ENCODE measurements at places on chromosomes 5 and 9.

GRCh38 chr9:134622896-134623257 lies 18.7 kb upstream of the COL5A1 start:
- DNase-seq = no peak

GRCh38 chr9:94631599-94631998 lies 7.7 kb downstream of the FBP1 start:
- DNase-seq = no peak

DNA sequence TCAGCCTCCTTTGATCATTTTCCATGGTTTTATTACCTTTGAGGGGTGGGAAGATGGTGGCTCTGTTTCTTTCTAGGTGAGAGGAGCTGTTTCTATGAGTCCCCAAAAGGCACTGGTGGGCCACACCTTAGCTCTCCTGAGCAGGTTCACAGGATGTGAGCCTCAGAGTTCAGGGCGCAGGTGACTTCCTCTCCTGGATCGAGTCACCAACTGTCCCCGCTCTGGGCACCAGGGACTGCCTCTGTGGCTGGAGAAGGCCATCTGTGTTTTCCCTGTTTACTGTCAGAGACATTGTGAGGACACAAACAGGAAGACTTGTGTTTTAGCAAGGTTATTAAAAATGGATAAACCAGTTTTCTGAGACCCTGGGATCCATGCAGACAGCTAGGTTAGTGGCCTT lies 68.5 kb downstream of the IL31RA start:
- no peak for DNase-seq

- no peak for DNase-seq
Observed at GRCh38 chr5:170655920-170656319, 127.6 kb upstream of the GABRP start.

- no peak for DNase-seq
Observed at GRCh38 chr5:132204371-132205135, 23.1 kb downstream of the P4HA2 start.

GRCh38 chr5:123203105-123203800 lies 114.2 kb downstream of the PRDM6 start:
- no peak for DNase-seq

DNA sequence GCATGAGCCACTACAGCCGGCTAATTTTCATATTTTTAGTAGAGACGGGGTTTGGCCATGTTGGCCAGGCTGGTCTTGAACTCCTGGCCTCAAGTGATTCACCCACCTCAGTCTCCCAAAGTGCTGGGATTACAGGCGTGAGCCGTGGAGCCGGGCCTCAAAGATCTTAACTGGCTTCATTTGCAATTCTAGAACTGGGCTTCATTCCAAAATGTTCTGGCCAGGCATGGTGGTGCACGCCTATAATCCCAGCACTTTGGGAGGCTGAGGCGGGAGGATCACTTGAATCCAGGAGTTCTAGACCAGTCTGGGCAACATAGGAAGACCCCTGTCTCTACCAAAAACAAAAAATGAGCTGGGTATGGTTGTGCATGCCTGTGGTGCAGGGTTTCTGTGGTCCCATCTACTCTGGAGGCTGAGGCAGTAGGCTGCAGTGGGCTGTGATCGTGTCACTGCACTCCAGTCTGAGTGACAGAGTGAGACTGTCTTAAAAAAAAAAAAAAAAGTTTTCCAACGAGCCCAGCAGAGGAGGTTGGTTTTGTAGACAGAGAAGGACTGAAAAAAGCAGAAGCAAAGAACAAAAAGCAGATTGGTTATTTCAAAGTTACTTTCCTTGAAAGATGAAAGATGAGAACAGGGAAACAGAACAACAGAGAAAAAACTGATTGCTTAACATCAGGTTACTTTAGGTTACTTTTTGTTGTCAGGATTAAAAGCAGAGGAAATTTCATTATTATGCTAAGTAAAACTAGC lies 78.2 kb downstream of the ANKRD55 start:
- DNase-seq = no peak

DNA sequence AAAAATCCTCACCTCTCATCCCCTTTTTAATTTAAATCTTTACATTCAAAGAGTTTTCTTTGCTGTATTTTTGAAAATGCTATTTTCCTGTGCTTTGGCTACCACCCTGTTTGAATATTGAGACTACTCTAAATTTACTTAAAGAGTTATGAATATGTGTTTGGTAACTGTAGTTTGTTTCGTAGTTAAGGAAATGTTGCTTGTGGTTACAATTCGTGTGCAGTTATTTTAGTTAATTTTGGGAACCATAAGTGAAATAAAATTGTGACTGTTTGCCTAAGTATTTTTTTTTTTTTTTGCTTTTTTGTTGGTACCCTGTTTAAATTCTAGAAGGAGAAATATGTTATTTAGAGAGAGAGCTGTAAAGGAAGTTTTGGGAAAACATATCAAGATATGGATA lies 78.7 kb downstream of the XRCC4 start:
- DNase-seq = no peak

DNA sequence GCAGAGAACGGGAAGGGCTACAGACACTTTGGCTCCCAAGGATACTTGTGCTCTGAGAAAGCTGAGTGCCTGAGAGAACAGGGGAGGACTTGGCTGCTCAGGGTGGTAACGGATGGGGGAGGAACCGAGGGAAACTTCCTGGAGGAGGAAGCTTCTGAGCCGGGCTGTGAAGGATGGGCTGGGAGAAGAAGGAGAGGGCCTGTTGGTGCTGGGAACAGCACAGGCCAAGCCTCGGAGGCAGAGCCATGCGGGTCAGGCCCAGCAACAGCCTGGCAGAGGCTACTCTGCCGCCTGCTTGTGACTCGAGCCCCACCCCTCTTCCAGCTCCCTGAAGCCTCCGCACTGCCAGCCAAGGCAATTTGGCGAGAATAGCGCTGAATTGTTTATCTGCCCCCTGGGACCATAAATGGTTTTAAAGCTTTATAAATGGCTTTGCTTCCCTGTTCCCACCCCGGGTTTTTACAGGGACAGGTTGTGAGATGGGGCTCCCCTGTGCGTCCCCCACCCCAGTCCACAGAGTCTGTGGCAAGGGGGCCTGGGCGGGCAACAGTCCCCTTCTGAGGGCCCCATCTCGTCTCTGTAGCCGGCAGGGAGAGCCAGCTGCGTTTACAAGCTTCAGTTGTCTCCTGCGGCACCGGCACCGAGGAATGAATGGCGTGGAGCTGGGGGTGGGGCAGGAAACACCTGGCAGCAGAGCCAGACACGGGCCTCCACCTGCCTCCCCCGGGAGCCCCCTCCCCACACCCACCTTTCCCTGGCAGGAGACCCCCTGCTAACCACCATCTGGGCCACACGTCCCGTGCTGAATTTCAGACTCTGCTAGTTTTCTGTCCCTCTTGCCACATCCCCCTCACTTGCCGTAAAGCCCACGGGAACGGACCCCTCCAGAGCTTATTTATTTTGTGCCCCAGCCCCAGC lies 24.4 kb downstream of the FAM163B start:
- no peak for DNase-seq

DNA sequence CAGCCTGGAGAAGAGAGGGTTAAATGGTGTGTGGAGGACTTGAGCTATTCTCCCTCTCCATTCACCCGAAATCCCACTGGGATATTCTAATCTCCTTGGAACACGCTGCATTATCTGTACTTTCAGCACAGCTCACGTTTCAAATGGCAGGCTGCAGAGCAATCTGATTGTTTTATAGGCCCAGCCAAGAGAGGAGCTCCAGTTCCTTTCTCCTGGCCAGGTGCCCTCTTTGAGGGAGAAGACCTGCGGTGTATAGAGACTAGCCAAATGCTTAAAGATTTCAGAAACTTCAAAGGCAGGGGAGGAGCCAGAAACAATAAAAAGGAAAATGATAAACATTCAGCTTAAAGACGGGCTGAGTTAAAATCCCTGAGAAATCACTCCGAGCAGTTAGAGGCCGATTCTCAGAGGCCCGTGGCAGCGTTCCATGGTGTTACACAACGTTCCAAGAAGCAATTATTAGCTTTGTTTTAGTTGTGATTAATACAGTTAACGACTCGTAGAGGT lies 564.0 kb upstream of the KLF4 start:
- DNase-seq = no peak

Data from activated naive CD4-positive, alpha-beta T cell treated with Interleukin-2 at 50 U/mL for 16 hours (primary cell).